ENCODE measurements at places on chromosomes 7 and 10. TPM values are rescaled to one million over a fixed set of nuclear protein-coding genes. Genes with fewer than 3 reads are reported as not detected.

The CRYGN gene
- 1.6 TPM for total RNA-seq

GRCh38 chr10:62858364-62858763, 42.2 kb upstream of the EGR2 start:
- peaks cover 8% of the 10 kb centered on the region for H3K4me1 ChIP-seq
- DNase-seq = peak; percentile 24
- no peaks in the 10 kb centered on the region for H3K36me3 ChIP-seq
- H3K27ac ChIP-seq = no peak overlapping the region
- H3K4me3 ChIP-seq = no peak overlapping the region
- no peaks in the 10 kb centered on the region for H3K27me3 ChIP-seq

The ZNF488 gene
- total RNA-seq = 8.7 TPM

DNA sequence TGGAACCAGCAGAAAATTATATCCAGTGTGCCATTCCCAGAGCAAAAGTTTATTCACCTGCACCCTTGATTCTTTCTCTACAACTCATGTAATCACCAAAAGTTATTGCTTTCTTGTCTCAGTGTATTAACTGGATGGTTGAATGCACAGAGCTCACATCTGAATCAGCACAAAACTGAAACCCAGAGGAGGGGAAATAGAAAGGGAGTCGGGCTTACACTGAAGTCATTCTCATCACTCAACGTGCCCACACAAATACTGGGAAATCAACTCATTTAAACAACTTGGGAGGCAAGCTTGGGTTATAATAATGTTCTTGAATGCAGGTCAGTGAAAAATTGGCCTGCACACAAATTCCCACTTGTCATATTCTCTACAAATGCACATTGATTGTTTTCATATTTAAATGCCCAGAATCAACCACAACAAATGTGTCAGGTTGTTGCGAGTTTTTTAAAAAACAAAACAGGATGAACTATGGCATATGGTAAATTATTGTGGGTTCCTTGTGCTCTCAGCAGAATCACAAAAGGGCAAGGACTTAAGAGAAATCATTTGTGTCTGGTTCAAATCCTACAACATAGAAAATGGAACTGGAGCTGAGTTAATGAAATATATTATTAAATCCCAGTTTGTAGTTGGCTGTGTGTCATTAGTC, 125.9 kb upstream of the NOBOX start:
- no peak overlapping the region for H3K27ac ChIP-seq
- peaks cover 35% of the 10 kb centered on the region for H3K4me1 ChIP-seq
- no peak overlapping the region for H3K4me3 ChIP-seq
- peaks cover 13% of the 10 kb centered on the region for H3K27me3 ChIP-seq
- no peak for DNase-seq

The ACHE gene
- total RNA-seq = 7.7 TPM

DNA sequence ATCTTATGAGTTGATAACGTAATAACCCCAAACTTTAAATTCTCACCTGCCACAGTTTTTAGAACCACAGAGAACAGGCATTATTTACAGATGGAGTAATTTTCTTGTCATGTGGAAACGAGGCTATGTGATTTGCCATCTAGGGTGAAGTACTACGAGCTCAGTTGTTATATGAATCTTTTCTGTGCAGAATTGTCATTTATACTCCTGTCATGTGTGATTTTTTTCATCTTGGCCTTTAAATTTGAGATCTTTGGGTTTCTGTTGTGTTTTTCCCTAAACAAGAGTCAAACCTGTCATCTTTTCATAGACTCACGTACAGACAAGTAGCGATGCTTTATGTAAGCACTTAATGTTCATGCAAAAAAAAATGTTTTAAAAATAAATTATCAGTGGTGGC, 153.7 kb upstream of the TAC1 start:
- no peak for DNase-seq
- no peaks in the 10 kb centered on the region for H3K27me3 ChIP-seq
- H3K4me1 ChIP-seq = peaks cover 12% of the 10 kb centered on the region
- H3K27ac ChIP-seq = no peak overlapping the region
- H3K36me3 ChIP-seq = no peaks in the 10 kb centered on the region

The LAMB4 gene
- not detected for total RNA-seq

- DNase-seq = no peak
- H3K27ac ChIP-seq = peak overlapping the region; percentile 95
- H3K4me3 ChIP-seq = peak overlapping the region; percentile 24
- H3K27me3 ChIP-seq = no peaks in the 10 kb centered on the region
- no peaks in the 10 kb centered on the region for H3K36me3 ChIP-seq
- peaks cover 80% of the 10 kb centered on the region for H3K4me1 ChIP-seq
These were observed 67.6 kb downstream of the CDK6 start for GRCh38 chr7:92768501-92769393.

DNA sequence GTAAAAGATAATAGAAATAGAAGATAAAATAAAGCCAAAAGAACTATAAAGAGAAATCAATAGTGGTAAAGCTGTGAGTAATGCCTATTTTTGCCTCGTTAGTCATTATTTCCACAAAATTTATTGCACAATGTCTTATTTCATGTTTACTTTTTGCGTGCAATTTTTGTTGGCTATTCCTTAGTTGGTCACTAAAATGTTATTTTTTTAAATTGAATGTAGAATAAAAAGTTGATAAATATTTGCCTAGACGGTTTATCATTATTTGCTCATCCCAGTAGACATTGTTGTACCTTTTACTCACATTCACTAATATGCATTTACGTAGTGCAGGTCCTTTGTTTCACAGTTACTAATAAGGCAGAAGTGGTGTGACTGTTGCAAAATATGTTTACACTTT, 227.8 kb upstream of the BMPER start:
- H3K36me3 ChIP-seq = peaks cover 11% of the 10 kb centered on the region
- peaks cover 26% of the 10 kb centered on the region for H3K4me1 ChIP-seq
- DNase-seq = no peak
- no peak overlapping the region for H3K4me3 ChIP-seq

GRCh38 chr10:100896876-100897461, 15.8 kb upstream of the SLF2 start:
- no peaks in the 10 kb centered on the region for H3K36me3 ChIP-seq
- DNase-seq = no peak
- no peak overlapping the region for H3K4me3 ChIP-seq
- no peak overlapping the region for H3K27ac ChIP-seq
- no peaks in the 10 kb centered on the region for H3K27me3 ChIP-seq

The PPP1R3A gene
- not detected for total RNA-seq

The MAP3K8 gene
- total RNA-seq = 9.8 TPM

The SFTPA1 gene
- total RNA-seq = 4.4 TPM

DNA sequence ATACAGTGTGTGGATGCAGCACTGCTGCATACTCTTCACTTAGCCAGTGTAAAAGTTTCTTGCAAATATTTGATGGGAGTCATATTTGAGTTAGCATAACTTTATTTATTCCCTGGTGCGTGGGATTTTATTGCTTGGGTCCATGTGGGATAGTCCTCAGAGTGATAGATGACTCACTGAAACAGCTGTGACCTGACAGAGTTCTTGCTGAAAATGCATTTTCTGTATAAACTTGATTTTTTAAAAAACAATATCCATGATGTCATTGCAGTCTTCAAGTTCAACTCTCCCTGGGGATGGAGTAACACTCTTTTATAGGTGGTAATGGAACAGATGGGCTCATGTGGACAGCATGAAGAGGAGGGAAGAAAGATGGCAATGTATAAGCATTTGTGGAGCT, 310.0 kb downstream of the PPP1R3A start:
- H3K27ac ChIP-seq = no peak overlapping the region
- no peak overlapping the region for H3K4me3 ChIP-seq
- peaks cover 6% of the 10 kb centered on the region for H3K4me1 ChIP-seq
- H3K27me3 ChIP-seq = no peaks in the 10 kb centered on the region
- no peaks in the 10 kb centered on the region for H3K36me3 ChIP-seq
- DNase-seq = no peak

- DNase-seq = no peak
- no peaks in the 10 kb centered on the region for H3K27me3 ChIP-seq
- no peak overlapping the region for H3K27ac ChIP-seq
- peaks cover 11% of the 10 kb centered on the region for H3K36me3 ChIP-seq
These were observed 143.6 kb downstream of the AGMO start for GRCh38 chr7:15418264-15418663.

- peaks cover 53% of the 10 kb centered on the region for H3K4me1 ChIP-seq
- DNase-seq = no peak
- peak overlapping the region; percentile 61 for H3K27ac ChIP-seq
- H3K27me3 ChIP-seq = no peaks in the 10 kb centered on the region
These were observed 79.5 kb downstream of the DIP2C start for GRCh38 chr10:609868-610545.

The PSD gene
- total RNA-seq = 10.2 TPM

DNA sequence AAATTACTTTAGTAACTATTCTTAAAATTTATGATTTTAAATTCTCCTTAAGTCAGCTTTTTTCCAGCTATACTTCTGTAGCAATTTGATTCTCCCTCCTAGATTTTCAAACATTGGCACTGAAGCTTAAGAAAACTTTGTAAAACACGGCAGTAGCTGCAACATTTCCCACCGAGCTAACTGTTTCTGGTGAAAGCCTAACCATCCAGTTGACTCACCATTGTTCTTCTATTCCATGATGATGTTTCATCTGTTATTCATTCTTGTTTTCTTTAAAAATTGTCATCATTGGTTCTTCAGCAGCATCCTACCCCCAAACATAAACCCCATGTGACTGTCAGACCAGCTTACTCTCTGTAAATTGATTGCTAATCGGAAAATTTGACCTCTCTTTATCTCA, 312.3 kb downstream of the DGKB start:
- peaks cover 12% of the 10 kb centered on the region for H3K36me3 ChIP-seq
- DNase-seq = no peak
- no peaks in the 10 kb centered on the region for H3K27me3 ChIP-seq
- no peaks in the 10 kb centered on the region for H3K4me1 ChIP-seq
- no peak overlapping the region for H3K27ac ChIP-seq

GRCh38 chr10:97000487-97001182, 168.5 kb downstream of the LCOR start:
- H3K27ac ChIP-seq = no peak overlapping the region
- DNase-seq = peak; percentile 54
- H3K4me3 ChIP-seq = no peak overlapping the region
- H3K36me3 ChIP-seq = no peaks in the 10 kb centered on the region

DNA sequence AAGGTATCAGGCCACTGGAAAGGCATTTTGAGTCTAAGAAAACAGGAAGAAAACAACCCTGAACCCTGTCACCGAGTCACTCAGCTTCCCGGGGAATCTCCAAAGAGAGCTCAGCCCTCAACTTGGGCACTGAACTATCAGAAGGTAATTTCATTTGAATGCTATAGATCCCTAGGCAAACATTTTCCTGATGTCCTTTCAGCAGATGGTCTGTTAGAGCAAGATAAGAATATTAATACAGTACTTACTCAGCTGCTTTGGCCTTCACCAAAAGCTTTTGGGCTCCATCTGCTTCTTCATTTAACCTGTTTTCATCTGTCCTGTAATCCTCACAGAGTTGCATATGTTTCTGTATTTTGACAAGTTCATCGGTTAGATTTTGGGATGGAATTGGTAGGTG, 34.2 kb upstream of the LAMB1 start:
- H3K4me1 ChIP-seq = peaks cover 22% of the 10 kb centered on the region
- H3K36me3 ChIP-seq = no peaks in the 10 kb centered on the region
- no peak overlapping the region for H3K4me3 ChIP-seq
- no peaks in the 10 kb centered on the region for H3K27me3 ChIP-seq

GRCh38 chr7:155665957-155666287, 21.5 kb downstream of the RBM33 start:
- no peak for DNase-seq
- peaks cover 3% of the 10 kb centered on the region for H3K36me3 ChIP-seq
- peaks cover 53% of the 10 kb centered on the region for H3K4me1 ChIP-seq
- H3K27me3 ChIP-seq = no peaks in the 10 kb centered on the region
- no peak overlapping the region for H3K4me3 ChIP-seq

GRCh38 chr10:86659161-86659691, 4.9 kb downstream of the OPN4 start:
- H3K27me3 ChIP-seq = no peaks in the 10 kb centered on the region
- H3K27ac ChIP-seq = no peak overlapping the region
- H3K4me1 ChIP-seq = no peaks in the 10 kb centered on the region

The SLIT1 gene
- total RNA-seq = 1.1 TPM

The RASSF4 gene
- 16.2 TPM for total RNA-seq

The CUBN gene
- total RNA-seq = 0.46 TPM

DNA sequence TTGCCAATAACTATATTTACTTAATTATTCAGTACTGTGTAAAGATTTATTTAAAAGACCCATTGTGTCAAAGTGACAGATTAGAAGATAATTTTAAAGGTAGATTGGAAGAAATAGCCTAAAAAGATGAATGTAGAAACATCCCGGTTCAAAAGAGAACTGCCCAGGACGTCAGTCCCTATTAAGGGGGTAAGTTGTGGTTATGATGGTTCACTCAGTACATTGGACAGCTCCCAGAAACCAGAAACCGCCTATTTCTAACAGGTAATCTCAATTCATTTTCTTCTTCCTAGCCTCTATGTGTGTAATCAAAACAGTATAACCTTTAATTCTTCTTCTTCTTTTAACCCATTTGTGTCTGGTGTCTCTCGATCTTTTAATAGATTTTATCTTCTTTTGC, 1.5 kb upstream of the FERD3L start:
- H3K36me3 ChIP-seq = no peaks in the 10 kb centered on the region
- no peak for DNase-seq
- H3K27ac ChIP-seq = no peak overlapping the region
- peaks cover 44% of the 10 kb centered on the region for H3K4me1 ChIP-seq

GRCh38 chr10:80094231-80094630, 15.8 kb downstream of the TMEM254 start:
- no peaks in the 10 kb centered on the region for H3K4me1 ChIP-seq
- H3K36me3 ChIP-seq = no peaks in the 10 kb centered on the region
- DNase-seq = no peak
- no peak overlapping the region for H3K4me3 ChIP-seq

DNA sequence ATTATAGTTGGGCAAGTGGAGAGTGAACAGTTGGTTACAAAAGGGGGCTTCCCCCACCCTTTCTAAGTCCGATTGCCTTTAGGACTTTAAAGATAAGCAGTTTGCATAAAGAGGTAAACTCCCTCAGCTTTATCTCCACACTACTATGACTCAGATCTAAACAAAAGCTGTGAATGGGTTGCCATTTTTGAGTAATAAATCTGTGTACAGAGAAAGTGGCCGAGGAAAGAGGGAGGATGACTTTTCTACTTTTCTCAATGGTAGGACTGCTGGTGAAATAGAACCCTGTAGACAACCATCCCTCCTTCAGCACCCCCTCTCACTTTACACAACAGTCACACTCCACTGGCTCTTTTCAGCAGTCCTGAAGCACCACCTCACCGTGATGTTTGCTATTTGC, 71.2 kb downstream of the DNMBP start:
- H3K36me3 ChIP-seq = peaks cover 23% of the 10 kb centered on the region
- no peak for DNase-seq
- no peak overlapping the region for H3K27ac ChIP-seq
- no peaks in the 10 kb centered on the region for H3K27me3 ChIP-seq
- H3K4me1 ChIP-seq = peaks cover 10% of the 10 kb centered on the region
- H3K4me3 ChIP-seq = no peak overlapping the region

- no peak overlapping the region for H3K27ac ChIP-seq
- H3K36me3 ChIP-seq = no peaks in the 10 kb centered on the region
- H3K4me1 ChIP-seq = no peaks in the 10 kb centered on the region
- DNase-seq = no peak
These were observed 250.0 kb upstream of the KLF6 start for GRCh38 chr10:4034907-4035598.

The ZPBP gene
- not detected for total RNA-seq

The CLRN3 gene
- total RNA-seq = not detected
